Activated CD4-positive, alpha-beta memory T cell treated with anti-CD3 and anti-CD28 coated beads for 36 hours (primary cell): ENCODE measurements at places on chromosomes 1 and 21. TPM values are rescaled to one million over a fixed set of nuclear protein-coding genes. Genes with fewer than 3 reads are reported as not detected.

CELA2A gene
- not detected for total RNA-seq

C1orf94 gene
- total RNA-seq: not detected

GRCh38 chr1:162985816-162986435, 83.2 kb upstream of the RGS4 start:
- DNase-seq: no peak

DNA sequence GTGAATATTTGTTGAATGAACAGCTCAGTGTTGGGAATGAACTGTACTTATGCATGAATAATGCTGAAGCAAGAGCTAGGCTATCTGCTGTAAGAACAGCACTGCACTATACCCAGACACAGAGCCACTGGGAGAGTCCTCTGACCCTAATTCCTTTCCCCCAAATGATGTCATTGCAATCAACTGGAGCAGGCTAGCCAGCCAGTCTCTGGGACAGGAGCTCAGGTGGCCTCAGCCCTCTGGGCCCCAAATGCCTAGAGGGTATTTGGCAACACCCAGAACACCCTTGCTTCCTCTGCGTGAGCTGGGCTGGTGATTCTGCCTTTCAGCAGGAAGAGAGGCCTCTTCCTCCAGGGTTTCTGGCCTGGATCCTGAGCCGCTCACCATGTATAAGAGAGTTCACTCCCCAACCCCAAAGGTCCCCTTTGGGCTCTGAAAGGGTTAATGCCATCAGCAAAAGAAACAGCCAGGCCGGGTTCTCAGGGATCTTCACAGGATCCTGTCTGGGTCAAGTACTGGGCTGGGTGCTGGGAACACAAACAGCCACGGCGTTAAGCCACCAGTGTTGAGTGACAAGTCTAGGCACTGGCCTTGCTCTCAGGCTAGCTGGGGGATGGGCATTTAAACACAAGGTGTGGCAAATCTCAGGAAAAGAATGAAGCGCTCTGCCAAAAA, 3.7 kb upstream of the PADI4 start:
- no peak for DNase-seq

DNA sequence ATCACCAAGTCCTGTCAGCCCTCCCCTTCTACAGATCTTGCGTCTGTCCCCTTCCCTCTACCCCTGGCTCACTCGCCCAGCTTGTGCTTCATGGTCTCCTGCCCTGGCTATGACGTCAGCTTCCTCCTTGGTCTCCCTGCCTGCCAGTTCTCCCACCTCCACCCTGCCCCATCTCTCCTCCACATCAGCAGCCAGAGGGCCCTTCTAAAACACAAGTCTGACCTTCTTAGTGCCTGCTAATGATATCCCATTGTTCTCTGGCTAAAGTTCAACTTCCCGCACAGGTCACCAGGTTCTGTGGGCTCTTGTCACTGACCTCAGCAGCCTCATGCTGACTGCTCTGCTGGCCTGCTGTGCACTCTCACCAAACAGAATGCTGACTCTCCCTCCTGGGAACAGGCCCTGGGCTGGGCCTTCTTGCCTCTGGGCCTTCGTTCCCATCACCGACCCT, 24.7 kb upstream of the MYCL start:
- DNase-seq: no peak

GRCh38 chr1:34685225-34685624, 69.6 kb upstream of the GJB5 start:
- no peak for DNase-seq

DNA sequence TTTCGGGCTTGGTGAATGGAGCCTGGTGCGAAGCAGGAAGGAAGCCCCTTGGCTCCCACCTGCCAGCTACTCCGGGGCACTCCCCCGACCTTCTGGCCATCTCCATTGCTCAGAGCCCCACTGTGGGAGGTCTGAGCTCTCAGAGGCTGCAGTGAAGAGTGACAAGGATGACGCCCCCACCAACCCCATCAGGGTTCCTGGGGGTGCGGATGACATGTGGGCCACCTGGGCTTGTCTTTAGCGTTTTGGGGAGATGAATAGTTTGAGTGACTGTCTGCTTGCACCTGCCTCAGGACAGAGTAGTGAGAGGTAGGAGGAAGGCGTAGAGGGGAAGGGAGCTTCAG, 43.2 kb upstream of the LBR start:
- DNase-seq: no peak

DNA sequence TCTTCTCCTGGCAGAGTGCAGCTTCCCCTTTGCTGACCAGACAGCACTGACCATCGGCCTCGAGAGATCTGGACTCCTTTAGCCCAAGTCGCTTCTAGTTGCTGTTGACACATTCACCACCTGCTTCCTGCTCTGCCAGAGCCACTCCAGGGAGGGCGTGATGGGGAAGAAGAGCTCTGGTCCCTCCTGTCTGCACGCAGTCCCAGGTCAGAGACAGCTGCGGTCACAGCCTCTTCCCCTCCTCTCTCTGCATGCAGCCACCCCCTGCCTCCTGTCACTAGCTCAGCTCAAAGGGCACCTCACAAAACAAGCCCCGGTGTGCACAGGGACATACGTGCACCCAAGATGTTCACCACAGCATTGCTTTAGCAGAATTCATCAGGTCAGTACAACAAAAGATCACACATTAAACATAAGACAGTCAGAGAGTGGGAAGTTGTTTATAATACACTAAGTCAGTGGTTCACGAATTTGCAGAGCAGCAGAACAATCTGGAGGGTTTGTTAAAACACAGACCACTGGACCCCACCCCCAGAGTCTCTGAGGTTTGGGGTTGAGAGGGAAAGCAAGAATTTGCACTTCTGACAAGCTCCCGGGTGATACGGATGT, 132.9 kb downstream of the SYF2 start:
- peak; percentile 59 for DNase-seq
